ENCODE measurements at places on chromosomes 6 and 20. TPM values are rescaled to one million over a fixed set of nuclear protein-coding genes. Genes with fewer than 3 reads are reported as not detected.

DNA sequence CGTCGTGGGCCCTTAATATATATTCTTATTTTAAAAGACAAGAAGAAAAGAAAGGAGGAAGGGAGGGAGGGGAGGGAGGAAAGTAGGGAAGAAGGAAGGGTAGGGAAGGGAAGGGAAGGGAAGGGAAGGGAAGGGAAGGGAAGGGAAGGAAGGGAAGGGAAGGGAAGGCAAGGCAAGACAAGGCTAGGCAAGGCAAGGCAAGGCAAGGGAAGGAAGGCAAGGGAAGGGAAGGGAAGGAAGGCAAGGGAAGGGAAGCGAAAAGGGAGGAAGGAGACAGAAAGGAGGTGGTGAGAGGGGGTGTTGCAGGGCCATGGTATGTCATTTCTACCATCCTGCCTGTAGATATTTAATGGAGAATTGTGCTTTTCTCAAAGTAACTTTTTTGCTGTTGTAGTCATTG lies 83.9 kb upstream of the BTBD3 start:
- no peak for DNase-seq

DNA sequence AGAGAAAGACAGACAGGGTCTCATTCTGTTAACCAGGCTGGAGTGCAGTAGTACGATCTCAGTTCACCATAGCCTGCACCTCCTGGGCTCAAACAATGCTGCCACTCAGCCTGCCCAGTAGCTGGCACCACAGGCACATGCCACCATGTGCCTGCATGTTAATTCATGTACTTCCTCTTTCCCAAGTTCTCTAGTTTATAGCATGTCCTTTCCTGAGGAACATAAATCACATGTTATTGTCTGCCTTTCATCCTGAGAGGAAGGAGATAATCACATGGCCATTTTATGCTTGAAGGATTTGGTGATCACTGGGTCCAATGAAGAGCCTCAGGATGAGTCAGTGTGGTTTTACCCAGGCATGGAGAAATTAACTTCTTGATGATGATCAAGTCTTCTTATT lies 47.9 kb downstream of the COL11A2 start:
- DNase-seq = no peak

DNA sequence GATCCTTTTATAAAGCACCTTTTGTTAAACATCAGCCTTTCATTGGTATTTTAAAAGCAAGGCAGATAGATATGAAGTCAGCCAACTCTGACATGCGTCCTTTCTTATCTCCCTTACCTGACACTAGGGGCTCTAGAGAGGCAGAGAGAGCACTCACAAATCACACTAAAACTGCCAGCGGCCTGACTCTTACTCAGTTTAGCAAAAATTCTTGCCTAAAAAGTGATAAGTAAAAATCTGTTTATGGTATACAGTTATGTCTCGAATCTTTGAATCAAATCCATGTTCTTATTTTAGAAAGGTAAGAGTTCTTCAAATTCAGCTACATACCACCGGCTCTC lies 10.4 kb upstream of the TDRD6 start:
- DNase-seq = no peak

PDYN gene
- total RNA-seq = not detected

- DNase-seq = no peak
These were observed 420.9 kb upstream of the FLRT3 start for GRCh38 chr20:14758356-14758755.

Data from uterus (tissue), 4 donors.